Keratinocyte (primary cell): ENCODE measurements at places on chromosomes 13 and 19.

GRCh38 chr19:58374200-58374599, 6.6 kb downstream of the ZNF837 start:
- no peak for DNase-seq

- DNase-seq: no peak
Measured at GRCh38 chr19:44635581-44636438, 7.9 kb upstream of the PVR start.

DNA sequence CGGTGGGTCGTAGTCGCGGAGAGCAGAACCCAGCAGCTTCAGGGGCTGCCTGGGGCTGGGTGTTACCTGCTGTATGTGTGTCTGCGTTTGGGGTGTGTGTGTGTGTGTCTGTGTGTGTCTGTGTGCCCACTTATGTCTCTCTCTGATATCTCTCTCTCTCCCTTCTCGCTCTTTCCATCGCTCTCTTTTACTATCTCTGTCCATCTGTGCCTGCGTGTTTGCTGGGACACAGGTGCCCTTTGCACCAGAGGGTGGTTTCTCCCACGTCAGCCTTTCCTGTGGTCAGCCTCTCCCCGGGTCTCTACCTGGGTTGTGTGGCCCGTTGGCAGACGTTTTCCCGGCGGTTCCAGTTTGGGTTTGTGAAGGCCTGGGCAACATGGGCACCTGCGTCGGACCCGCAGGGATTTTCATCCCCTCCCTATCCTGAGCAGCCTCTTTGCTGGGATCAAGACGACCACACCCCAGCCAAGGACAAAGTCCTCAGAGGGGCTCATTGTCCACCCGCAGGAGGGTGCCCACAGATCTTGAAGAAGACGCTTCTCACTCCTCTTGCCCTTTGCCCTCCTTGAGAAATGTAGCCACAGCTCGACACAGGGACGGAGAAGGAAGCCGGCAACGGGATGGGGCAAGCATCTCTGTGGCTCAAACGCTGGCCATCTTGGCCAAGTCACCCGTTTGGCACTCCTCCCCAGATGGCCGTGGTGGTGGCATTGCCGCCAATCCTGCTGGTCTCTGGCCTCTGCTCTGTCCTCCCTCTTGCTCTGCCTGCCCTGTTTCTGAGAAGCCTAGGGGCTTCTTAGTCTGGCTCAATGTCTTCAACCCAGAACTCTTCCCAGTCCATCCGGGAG, 43.3 kb downstream of the ZNF146 start:
- no peak for DNase-seq

DNA sequence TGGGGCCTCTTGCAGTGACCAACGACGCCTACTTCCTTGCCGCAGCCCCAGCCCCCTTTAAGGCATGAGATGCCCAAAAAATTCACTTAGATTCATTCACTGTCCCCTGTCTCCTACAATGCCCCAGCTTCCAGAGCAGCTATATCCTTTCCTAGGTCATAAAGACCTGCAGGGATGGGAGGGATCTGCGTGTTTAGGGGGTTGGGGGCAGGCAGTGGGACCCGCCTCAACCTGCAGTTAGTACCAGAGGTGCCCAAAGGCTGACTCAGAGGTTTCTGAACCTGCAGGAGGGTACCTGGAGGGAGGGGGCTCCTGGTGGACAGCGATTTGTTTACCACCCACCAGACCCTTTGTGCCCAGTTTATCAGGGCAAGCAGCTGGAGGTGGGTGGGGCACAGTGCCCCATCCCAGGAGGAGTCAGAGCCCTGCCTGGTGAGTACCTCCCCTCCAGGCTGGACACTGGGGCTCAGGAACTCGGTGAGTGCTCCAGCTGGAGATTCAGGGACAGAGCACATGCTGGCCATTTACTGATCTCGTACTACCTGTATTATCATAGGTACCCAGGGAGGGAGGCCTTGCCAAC, 10.1 kb downstream of the RPS28 start:
- DNase-seq: no peak

- no peak for DNase-seq
Measured at GRCh38 chr13:97119943-97120342, 102.2 kb upstream of the MBNL2 start.

- no peak for DNase-seq
Measured at GRCh38 chr13:53104136-53104535, 75.5 kb downstream of the OLFM4 start.

DNA sequence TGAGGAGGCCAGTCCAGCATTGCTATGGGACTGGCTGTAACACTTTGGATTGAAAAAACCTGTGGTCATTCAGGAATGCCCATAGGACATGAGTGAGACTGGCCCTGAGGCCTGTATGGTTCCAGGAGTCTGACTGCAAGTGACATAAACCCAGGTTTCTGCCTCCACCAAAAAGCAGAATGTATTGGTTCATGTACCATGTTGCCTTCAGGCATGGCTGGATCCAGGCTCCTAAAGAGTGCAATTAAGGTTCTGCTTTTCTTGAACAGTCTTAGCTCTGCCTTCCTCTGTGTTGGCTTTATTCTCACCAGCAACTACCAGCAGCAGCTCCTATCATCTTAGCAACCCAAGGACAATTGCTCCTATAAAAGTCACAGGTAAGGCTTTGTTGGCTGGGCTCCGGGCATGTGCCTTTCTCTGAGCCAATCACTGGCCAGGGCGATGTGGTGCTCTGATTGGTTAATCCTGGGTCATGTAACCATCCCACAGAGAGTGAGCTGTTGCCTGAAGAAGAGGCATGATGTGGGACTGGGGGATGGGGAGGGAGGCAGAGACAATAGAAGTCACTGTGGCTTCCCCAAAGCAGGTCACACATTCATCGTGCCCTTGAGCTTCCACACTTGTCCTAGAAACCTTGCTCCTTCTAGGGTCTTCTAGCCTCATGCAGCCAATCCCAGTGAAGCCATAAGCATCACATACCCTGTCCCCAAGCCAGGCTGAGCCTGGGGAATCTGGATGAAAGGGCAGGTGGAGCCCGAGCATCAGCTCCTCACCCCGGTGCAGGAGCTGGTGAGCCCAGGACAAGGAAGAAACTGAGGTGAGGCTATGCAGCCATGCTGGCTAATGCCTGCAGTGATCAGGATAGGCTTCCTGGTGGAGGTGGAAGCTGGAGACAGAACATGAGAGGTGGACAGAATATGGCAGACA, 123.9 kb downstream of the URI1 start:
- no peak for DNase-seq

GRCh38 chr13:26502826-26503225, 54.7 kb upstream of the WASF3 start:
- no peak for DNase-seq

GRCh38 chr19:1265615-1266128, 3.5 kb upstream of the CIRBP start:
- DNase-seq: no peak

GRCh38 chr13:112672651-112673284, 17.1 kb upstream of the ATP11A start:
- DNase-seq: no peak

DNA sequence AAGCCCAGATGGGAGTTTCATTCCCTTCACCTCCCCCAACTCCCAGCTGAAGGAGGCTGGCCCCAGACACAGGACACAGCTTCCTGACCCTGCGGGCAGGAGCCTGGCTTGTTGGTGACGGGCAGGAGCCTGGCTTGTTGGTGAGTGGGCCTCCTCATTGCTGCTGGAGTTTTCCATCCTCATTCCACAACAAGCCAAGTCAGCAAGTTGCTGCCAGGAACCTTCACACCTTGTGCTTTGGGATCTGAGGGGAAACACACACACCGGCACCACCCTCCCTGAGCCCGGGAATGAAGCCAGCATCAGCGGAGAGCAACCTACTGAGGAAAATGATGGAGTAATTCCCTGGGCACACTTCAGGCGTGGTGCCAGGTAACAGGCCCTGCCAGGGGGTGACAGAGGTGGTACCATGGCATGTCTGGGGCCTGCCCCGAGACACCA, 74.9 kb downstream of the ALOX5AP start:
- DNase-seq: no peak

DNA sequence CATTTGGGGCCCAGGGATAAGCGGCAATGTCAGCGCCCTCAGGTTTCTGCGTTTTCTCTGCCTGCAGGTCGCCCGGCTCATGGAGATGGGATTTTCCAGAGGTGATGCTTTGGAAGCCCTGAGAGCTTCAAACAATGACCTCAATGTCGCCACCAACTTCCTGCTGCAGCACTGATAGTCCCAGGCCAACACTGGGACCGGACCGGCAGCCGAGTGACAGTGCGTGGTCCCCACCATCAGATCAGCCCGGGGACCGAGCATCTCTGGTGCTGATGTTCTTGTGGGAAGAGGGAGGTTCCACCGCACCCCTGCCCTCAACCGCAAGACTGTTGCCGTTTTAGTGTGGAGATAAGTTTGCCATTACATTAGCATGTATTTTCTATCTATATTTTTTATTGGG, 78.0 kb upstream of the GPR183 start:
- no peak for DNase-seq

DNA sequence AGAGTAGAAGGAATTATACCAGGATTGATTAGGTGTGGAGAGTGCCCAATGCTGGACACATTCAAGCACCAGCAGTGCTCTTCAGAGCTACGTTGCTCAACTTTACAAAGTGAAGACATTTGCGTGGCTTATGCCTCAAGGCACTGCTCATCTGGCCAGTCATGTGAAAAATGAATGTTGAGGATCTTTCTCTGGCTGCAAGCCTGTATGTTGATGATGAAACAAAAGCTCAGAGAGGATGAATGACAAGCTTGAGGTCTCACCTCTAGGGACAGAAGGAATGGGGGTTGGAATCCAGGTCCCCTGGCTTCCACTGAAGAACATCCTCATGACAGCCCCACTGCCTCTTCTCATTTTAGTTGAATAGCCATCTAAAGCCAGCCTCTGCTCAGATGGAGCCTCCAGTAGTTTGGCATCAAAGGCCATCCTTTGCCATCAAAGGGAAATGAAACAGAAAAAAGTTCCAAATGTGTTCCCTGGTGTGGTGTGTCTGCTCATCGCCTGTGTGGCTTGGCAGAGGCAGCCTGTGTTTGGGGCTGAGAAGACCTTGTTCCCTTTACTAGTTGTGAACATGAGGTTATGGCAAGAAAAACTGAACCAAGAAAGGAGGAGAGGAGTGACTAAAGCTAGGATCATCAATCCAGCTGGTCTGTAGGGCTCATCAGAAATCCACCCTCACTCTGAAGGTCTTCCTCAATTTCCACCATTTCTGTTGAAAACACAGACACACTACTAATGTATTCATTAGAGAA, 114.0 kb upstream of the KL start:
- no peak for DNase-seq

- DNase-seq: no peak
Measured at GRCh38 chr13:46124531-46124966, 19.7 kb upstream of the CPB2 start.

DNA sequence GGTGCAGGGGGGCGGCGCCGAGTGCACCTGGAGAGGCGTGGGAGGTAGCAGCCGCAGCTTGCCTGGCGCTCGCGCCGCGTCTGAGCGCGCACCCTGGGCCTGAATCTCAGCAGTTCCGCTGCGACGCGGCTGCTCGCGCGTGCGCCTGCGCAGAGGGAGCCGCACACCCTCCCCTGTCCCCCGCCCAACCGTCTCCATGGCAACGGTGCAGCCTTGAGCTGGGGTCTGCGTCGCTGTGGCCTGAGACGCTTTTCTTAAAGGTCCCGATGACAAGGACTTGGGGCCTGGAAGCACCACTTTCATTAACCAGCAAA, at the start of gene PNMA8B:
Gene PNMA8B (minus strand): TSS at position 82 of the 314 bp plus-strand sequence. CDS start 402 bp downstream, outside the sequence.
- DNase-seq: no peak

DNA sequence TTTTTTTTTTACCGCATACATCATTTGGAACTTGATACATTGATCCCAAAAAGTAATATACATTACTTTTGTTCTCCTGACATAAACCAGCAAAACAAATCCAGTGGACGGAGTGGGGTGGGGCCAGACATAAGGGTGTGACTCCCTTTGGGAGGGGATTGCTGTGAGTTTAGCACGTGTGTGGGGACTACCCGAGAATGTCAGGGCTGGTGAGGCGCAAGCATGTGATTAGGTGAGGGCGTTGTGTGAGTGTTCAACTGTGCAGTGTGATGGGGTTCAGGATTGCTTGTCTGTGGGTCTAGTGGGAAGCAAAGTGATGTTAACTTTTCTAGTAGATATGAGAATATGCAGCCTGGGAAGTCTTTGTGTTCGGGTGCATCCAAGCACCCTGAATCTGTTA, 468.0 kb downstream of the TSHZ3 start:
- no peak for DNase-seq

- DNase-seq: no peak
Measured at GRCh38 chr19:1227304-1228054, 10.3 kb downstream of the CBARP start.

GRCh38 chr19:6694147-6694815, 24.3 kb upstream of the TNFSF14 start:
- DNase-seq: no peak

DNA sequence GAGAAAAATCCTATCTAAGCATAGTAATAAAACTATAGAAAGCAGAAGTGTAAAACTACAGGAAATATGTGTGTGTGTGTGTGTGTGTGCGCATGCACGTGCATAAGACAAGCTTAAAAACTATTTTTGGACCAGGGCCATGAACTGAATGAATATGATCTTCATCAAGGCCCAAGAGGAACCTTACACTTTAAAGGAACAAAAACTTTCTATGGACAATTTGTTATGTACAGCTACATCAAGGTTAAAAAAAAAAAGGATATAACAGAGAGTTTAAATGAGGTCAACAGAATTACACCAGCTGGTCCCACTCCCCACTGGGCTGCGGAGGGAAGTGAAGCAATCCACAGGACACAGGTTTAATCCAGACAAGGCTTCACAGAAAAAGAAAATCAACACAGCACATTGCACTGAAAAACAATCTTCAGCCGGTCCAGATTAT, 151.1 kb downstream of the LHFPL6 start:
- no peak for DNase-seq

DNA sequence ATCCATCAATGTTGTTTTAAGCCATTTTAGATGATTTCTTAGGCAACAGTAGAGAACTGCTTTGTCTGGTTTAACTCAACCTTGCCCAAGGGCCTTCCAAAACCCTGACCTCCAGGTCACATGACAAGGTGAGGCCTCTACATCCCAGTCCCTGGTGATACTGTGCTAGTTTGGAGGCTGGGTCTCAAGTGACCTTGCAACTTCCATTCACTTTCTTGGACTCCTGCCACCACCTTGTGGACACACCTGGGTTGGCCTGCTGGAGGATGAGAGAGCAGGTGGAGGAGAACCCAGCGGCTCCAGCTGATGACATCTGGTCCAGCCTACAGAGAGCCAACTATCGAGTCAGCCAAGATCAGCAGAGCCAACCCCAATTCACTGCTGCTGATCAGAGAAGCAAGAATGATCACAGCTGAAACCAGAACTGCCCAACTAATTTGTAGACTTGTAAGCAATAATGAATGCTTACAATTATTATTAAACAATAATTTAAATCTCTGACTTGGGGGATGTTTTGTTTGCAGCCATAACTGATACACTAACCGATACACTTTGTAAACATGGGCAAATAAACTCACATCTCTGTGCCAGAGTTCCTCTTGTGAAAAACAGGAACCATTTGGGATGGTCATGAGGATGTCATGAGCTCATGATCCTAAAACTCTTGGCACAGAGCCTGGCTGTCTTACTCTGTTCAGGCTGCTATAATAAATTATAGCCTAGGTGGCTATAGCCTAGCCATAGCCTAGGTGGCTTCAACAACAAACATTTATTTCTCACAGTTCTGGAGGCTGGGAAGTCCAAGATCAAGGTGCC, 11.5 kb downstream of the FAM187B start:
- no peak for DNase-seq
